ENCODE measurements at places on chromosomes 6 and 20.
A peak's percentile ranks its signal among the peaks of the same experiment; 100 is the strongest.

DNA sequence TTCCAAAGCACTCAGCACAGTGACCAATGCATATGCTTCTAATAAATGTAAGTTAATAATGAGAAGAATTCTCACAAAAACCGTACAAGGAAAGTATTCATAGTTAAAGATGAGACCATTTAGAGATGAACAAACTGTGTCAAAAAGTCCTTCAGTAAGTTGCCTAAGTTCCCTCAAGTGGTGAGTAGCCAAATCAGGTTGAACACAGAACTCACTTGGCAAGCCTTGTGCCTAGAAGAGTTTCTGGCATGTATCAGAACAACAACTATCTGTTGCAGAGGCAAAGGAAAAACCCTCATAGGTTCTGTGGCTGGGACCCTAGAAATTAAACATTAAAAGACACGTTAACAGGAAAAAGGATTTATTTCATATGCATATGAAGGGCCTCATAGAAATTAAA is 129.6 kb upstream of the DOK5 start:
- H3K4me1 ChIP-seq = no peaks in the 10 kb centered on the region
- no peak overlapping the region for H3K4me3 ChIP-seq
- no peaks in the 10 kb centered on the region for H3K27me3 ChIP-seq

GRCh38 chr6:13124131-13124530 is 204.2 kb downstream of the TBC1D7 start:
- H3K27me3 ChIP-seq = peaks cover 11% of the 10 kb centered on the region
- H3K36me3 ChIP-seq = no peaks in the 10 kb centered on the region
- H3K4me3 ChIP-seq = no peak overlapping the region

DNA sequence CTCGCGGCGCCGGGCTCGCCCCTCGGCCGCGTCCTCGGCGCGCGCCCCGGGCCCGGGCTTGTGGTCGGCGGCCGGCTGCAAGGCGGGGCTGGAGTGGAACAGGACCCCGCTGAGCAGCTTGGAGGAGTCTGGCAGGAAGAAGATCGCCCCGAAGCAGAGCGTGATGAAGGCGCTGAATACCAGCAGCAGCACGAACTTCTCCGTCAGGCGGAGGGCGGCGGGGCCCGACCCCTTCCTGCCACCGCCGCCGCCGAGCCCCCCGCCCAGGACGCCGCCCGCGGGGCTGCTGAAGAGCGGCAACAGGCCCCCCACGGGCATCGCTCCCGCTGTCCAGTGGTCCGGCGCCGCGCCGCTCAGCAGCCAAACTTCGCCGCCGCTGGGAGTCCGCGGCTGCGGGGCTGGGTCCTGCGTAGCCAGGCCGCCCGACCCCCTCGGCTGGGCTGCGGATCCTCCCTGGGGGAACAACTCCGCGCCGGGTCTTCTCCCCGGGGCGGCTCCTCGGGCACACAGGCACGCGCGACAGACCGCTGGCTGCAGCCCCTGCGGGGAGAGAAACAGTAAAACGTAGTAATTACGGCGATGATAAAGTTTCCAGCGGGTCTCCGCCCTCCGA is 707 bp downstream of the MAN1A1 start:
- H3K4me3 ChIP-seq = peak overlapping the region; percentile 76
- DNase-seq = peak; percentile 48
- H3K27me3 ChIP-seq = no peaks in the 10 kb centered on the region
- peak overlapping the region; percentile 82 for H3K27ac ChIP-seq

DNA sequence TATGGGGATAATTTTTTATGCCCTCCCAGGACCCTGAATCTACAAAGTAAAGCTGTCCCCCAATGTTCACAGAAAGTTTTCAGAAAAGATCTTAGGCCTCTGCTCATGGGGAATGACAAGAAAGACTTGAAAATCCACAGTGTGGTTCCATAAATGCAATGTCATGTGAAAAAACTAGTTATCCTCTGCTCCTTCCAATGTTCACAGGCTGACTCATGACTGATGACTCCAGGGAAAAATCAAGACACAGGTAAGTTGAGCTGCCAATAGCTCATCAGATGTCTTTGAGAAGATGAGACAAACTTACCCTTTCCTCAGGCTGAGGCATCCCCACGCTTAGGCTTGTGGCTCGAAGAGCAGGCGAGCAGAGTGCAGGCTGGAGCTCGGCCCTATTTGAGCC is 14.8 kb upstream of the BCLAF1 start:
- H3K27ac ChIP-seq = no peak overlapping the region
- DNase-seq = no peak
- no peaks in the 10 kb centered on the region for H3K36me3 ChIP-seq
- H3K4me3 ChIP-seq = no peak overlapping the region
- no peaks in the 10 kb centered on the region for H3K4me1 ChIP-seq
- H3K27me3 ChIP-seq = peaks cover 4% of the 10 kb centered on the region

DNA sequence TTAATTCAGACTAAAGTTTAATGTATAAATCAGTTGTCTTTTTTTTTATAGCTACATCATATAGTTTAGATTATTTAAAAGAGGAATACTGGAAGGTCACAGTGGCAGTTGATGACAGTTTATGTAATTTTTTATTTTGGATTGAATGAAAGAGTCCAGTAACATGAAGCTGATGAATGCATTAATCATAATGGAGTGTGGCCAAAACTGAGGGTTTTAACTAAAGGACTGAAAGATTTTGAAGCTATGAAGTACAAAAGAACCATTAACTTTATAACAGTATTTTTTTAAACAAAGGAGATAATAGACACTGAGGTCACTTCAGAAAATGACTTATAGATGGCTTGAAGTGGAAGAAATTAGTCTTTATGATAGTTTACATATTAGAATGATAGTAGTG is 41.3 kb downstream of the TRMT11 start:
- H3K36me3 ChIP-seq = peaks cover 7% of the 10 kb centered on the region
- H3K4me1 ChIP-seq = no peaks in the 10 kb centered on the region
- H3K27ac ChIP-seq = no peak overlapping the region
- H3K27me3 ChIP-seq = no peaks in the 10 kb centered on the region
- no peak for DNase-seq

DNA sequence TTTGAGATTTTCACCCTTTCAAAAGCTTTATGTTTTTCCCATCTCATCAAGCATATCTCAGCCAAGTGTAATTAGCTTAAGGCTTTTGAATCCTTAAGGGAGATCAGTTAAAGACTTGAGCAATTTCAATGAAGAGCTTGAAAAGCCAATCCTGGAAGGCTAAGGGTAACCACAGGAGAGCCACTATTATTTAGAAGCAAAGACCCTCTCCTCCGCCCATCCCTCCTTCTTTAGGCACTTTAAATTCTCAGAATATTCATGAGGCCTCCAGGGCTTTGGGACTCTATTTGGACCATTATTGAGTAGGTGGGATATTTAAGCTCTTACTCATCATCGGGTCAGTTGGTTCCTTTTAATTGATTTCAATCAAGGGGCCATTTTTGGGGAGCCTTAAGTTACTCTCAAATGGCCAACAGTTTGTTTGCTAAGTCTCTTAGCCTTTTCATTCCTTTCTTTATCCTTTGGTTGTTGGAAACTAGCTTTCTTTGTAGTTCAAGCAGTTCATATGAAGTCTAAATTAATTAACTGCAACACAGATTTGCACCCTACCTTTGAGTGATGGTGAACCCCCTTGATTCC is 567.2 kb downstream of the KIF16B start:
- no peaks in the 10 kb centered on the region for H3K27me3 ChIP-seq
- H3K4me3 ChIP-seq = no peak overlapping the region
- no peak for DNase-seq
- H3K4me1 ChIP-seq = no peaks in the 10 kb centered on the region
- H3K27ac ChIP-seq = no peak overlapping the region

DNA sequence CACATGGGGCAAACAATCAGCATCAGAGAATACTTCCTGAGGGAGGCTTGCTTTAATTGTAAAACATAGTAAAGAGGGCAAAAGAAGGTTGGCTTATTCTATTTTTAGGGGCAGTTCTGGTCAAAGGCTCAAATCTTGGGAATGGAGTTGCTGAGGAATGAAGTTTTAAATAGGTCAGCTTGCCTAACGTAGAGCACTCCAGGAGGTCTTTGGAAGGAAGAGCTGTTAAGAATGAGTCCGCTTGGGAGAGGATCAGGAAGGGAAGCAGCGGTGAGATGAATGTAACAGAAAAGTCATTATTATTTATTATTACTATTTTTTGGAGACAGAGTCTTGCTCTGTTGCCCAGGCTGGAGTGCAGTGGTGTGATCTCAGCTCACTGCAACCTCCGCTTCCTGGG is 108.7 kb downstream of the ZFAND3 start:
- H3K4me1 ChIP-seq = peaks cover 9% of the 10 kb centered on the region
- H3K27ac ChIP-seq = no peak overlapping the region
- H3K4me3 ChIP-seq = no peak overlapping the region

DNA sequence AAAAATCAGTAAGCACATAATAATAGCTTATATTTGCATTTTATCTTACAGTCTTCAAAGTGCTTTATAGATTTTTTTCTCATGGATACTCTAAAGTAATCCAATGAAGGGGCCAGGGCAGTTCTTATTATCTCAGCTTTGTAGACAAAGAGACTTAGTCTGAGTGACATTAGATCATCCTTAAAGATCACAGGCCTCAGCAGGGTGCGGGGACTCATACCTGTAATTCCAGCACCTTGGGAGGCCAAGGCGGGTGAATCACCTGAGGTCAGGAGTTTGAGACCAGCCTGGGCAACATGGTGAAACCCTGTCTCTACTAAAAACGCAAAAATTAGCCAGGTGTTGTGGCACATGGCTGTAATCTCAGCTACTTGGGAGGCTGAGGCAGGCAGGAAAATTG is 14.5 kb downstream of the FERMT1 start:
- H3K4me1 ChIP-seq = no peaks in the 10 kb centered on the region
- no peak overlapping the region for H3K4me3 ChIP-seq
- no peaks in the 10 kb centered on the region for H3K36me3 ChIP-seq
- peaks cover 10% of the 10 kb centered on the region for H3K27me3 ChIP-seq

DNA sequence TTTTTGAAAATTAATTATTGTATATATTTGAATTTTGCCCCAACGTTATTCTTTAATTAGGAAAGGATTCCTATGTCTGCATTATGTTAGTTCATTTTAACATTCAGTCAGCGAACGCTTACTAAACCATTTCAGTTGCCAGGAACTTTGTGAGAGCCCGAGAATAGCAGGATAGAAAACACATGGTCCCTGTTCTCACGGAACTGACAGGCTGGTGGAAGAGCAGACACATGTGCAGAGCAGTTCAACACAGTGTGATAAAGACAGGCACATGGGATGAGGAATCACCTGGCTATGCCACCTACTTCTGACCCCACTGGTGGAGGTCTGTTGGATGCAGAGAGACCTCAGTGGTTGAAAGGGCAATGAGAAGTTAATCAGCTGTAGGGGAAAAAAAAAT is 367.2 kb downstream of the EPM2A start:
- H3K27me3 ChIP-seq = peaks cover 2% of the 10 kb centered on the region
- H3K36me3 ChIP-seq = no peaks in the 10 kb centered on the region
- no peak for DNase-seq

GRCh38 chr6:166864333-166864732 is 92.0 kb downstream of the RNASET2 start:
- peaks cover 4% of the 10 kb centered on the region for H3K4me1 ChIP-seq
- no peaks in the 10 kb centered on the region for H3K36me3 ChIP-seq
- H3K27me3 ChIP-seq = peaks cover 29% of the 10 kb centered on the region
- no peak overlapping the region for H3K27ac ChIP-seq

DNA sequence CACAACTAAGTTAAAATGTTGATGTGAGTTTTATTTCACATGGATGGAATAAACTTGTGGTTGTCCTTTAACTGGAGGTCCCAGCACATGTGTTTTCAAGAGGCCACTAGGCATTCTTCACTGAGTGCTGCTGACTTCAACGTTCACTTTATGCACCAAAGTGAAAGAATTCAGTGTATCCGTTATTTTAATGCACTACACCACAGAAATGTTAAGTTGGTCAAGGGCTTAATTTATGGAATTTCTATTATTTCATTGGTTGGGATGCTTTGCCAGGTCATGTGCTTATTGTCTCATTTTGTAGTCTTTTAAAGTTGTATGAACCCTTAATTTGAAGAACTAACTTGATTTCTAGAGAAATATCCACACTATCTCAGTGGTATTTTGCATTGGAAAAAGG is 106.4 kb downstream of the PPP1R14C start:
- no peak for DNase-seq
- no peaks in the 10 kb centered on the region for H3K36me3 ChIP-seq
- no peak overlapping the region for H3K4me3 ChIP-seq

GRCh38 chr6:110034667-110035036 is 56.5 kb downstream of the GPR6 start:
- no peaks in the 10 kb centered on the region for H3K27me3 ChIP-seq
- H3K4me3 ChIP-seq = no peak overlapping the region
- no peaks in the 10 kb centered on the region for H3K36me3 ChIP-seq
- DNase-seq = no peak
- no peak overlapping the region for H3K27ac ChIP-seq

GRCh38 chr6:54729716-54730115 is 116.9 kb upstream of the FAM83B start:
- H3K36me3 ChIP-seq = no peaks in the 10 kb centered on the region
- no peak overlapping the region for H3K27ac ChIP-seq

GRCh38 chr6:138956244-138956924 is 31.7 kb downstream of the REPS1 start:
- peaks cover 11% of the 10 kb centered on the region for H3K36me3 ChIP-seq
- H3K27ac ChIP-seq = no peak overlapping the region
- peaks cover 45% of the 10 kb centered on the region for H3K4me1 ChIP-seq

GRCh38 chr6:84575264-84575663 is 189.1 kb downstream of the TBX18 start:
- H3K27me3 ChIP-seq = peaks cover 2% of the 10 kb centered on the region
- no peak overlapping the region for H3K27ac ChIP-seq
- peak; percentile 33 for DNase-seq
- no peaks in the 10 kb centered on the region for H3K36me3 ChIP-seq
- peaks cover 13% of the 10 kb centered on the region for H3K4me1 ChIP-seq

GRCh38 chr6:1417718-1418117 is 28.3 kb downstream of the FOXF2 start:
- no peaks in the 10 kb centered on the region for H3K4me1 ChIP-seq

- H3K4me1 ChIP-seq = peaks cover 33% of the 10 kb centered on the region
- no peaks in the 10 kb centered on the region for H3K27me3 ChIP-seq
- no peaks in the 10 kb centered on the region for H3K36me3 ChIP-seq
Measured at GRCh38 chr6:18386298-18386976, 713 bp upstream of the RNF144B start.

DNA sequence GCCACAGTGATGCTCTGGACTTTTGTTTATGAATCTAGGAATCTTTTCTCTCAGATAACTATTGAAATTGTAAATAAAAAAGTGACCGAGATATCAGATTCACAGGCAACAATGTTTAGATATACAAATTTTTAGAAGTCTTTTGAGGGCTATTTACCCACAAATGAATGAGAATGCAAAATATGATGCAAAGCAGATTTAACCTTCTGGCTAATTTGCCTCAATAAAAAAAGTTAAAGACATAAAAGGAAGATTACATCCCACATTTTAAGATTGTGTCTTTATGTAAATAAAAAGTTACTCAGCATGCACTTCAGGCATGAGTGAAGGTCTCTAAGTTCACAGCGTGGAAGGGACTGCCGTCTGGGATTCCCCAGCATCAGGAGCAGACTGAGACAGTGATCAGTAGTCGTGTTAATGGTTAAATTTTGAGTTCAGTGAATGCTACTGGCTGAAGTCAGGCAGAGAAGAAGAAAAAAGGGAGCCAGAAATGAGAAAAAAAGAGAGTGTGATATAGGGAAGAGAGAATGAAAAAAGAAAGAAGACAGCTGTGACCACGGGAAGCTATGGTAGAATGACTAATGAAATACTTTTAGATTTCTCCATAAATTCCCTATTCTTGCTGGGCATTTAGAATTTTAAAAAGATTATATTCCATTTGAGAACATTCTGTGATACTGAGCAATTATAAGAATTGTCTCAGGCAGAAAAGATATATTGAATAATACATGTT is 93.6 kb downstream of the MYB start:
- H3K4me3 ChIP-seq = no peak overlapping the region
- H3K27me3 ChIP-seq = peaks cover 7% of the 10 kb centered on the region
- no peak for DNase-seq

- no peak overlapping the region for H3K4me3 ChIP-seq
- peaks cover 6% of the 10 kb centered on the region for H3K36me3 ChIP-seq
- no peak overlapping the region for H3K27ac ChIP-seq
- H3K4me1 ChIP-seq = peaks cover 8% of the 10 kb centered on the region
Measured at GRCh38 chr20:2942439-2942838, 69.2 kb downstream of the PTPRA start.

Data from activated CD8-positive, alpha-beta T cell treated with anti-CD3 and anti-CD28 coated beads, Interleukin-2, amount 10 ng/mL, durations not matched to agents 7 days and 5 days (primary cell).